ENCODE measurements at places on chromosomes 2 and 18.

GRCh38 chr2:237122214-237122666 lies 36.6 kb downstream of the COPS8 start:
- DNase-seq = no peak

- DNase-seq = no peak
These were observed 359.3 kb upstream of the VWC2L start for GRCh38 chr2:214051585-214051984.

- no peak for DNase-seq
These were observed 317.6 kb downstream of the EIPR1 start for GRCh38 chr2:3060049-3060448.

DNA sequence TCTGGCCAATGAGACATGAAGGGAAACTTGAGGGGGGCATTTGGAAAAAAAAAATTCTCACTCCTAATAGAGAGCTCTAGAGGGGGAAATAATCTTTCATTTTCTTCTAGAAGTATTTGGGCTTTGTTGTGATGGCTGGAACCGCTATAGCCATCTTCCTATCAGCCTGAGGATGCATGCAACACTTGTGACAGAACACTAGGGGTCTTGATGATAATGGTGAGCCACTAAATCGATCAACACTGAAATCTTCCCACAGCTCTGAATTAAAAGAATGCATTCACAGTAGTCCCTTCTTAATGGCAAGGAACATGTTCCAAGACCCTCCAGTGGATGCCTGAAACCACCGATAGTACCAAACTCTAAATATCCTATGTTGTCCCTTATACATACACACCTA lies 325.3 kb downstream of the LNPK start:
- DNase-seq = no peak

DNA sequence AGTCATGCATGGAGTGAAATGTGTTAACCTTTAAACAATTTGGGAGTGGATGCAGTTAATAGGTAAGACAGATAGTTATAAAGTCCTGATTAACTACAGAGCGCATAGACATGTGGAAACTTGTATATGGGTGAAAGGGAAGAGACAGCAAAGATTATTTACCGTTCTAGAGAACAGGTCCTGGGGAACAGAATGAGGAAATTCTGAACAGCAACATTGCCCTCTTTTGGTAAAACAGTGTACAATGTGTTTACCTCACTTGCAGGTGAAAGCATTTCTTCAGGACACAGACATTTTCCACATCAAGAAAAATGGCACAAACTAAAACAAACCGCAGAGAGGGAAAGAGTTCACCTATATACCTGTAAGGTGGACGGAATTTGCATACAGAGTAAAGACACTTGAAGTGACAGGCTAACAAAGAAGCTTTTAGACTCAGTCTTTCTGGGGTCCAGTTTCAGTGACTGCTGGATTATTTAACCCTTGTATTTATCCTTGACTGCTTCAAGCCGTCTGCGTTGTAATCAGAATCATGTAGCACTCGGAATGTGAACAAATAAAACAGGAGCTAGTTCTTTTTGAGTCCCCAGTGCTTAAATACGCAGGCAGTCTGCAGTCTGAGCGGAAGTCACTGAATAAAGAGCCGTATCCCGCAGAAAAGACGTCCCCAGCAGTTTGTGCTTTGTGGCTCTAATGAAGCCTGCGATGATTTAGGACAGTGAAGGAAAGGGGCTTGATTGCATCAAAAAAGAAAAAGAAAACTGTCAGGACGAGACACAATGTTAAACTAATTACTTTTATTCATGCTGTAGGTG lies 364.8 kb upstream of the GALNT5 start:
- DNase-seq = no peak

- DNase-seq = no peak
These were observed 59.3 kb downstream of the LRRFIP1 start for GRCh38 chr2:237686659-237687136.
